ENCODE measurements at places on chromosomes 4 and X.

DNA sequence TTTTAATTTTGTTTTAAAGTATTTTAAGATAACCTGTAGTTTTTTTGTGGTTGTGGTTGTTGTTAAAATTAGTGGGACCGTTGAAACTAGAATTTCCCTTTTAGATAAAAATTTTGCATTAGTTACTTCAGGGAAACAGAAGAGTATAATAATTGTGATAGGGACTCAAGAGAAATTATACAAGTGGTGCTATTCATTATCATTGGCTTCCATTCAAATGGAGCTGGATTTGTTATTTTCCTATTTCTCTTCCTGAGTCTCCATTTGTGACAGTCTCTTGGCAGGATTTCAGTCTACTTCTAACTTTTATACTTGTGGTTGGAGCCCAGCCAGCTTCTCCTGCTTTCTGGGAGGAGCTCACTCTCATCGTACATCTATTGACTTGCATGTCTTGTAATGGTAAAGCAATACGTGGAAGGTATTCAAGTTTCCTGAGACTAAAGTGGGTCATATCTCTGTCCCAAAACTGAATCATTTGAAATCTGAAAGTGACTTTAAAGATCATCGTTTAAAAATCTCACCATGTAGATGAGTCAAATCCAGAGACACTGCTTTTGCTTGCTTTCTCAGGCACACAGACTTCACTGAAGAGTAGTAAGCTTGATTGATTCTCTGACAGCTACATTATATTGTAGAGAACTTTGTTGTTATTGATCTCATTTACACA is 155.8 kb downstream of the RPA4 start:
- no peak for DNase-seq

DNA sequence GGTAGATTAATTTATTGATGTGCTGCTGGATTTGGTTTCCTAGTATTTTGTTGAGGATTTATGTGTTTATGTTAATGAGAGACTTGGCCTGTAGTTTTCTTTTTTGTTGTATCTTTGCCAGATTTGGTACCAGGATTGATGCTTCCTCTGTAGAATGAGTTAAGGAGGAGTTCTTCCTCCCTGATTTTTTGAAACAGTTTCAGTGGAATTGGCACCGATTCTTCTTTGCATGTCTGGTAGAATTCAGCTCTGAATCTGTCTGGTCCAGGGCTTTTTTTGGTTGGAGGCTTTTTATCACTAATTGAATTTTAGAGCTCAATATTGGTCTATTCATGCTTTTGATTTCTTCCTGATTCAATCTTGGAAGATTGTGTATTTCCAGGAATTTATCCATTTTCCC is 174.0 kb upstream of the NDST4 start:
- DNase-seq = no peak

- DNase-seq = no peak
Measured at GRCh38 chr4:151725087-151725486, 35.7 kb downstream of the GATB start.

GRCh38 chr4:128358231-128358912 is 70.8 kb upstream of the PGRMC2 start:
- DNase-seq = no peak

DNA sequence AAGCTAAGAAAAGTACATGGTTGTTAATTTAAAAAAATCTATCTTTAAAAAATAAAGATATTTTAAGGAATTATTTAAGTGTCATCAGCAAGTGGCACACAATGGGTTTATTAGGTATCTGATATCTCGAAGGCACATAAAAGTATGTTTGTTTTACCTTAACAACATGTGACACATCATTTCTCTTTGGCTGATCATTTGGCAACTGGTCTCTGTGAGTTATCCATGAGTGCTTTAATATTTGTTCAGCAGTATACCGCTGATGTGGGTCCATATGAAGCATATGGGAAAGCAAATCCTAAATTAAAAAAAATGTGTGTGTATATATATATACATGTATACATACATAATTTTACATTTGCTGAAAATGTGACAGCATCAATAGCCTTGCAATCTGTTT is 123.2 kb downstream of the RPS6KA6 start:
- DNase-seq = no peak

- DNase-seq = no peak
Measured at GRCh38 chrX:10213716-10214115, 56.9 kb downstream of the CLCN4 start.

- DNase-seq = no peak
Measured at GRCh38 chr4:158809611-158810486, 41.0 kb downstream of the FNIP2 start.

GRCh38 chr4:145075742-145076468 is 22.1 kb downstream of the ANAPC10 start:
- DNase-seq = no peak

GRCh38 chrX:727738-728621 is 97.4 kb downstream of the SHOX start:
- no peak for DNase-seq

DNA sequence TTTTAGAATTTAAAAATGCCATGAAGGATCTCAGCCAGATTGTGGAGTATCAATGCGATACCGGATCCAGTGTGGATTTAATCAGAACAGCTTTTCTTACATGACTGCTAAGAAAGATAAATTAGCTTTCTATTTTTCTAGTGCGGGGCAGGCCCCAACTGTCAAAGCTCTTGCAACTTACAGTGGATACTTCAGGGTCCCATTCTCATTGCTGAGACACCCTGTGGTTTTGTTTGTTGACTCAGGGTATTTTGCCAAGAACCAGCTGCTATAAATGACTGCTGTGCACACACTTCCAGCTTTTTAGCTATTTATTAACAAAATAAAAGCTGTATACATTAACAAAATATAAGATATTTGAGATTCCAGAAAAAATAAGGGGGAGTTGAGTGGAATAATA is 166.4 kb downstream of the DCLK2 start:
- no peak for DNase-seq

DNA sequence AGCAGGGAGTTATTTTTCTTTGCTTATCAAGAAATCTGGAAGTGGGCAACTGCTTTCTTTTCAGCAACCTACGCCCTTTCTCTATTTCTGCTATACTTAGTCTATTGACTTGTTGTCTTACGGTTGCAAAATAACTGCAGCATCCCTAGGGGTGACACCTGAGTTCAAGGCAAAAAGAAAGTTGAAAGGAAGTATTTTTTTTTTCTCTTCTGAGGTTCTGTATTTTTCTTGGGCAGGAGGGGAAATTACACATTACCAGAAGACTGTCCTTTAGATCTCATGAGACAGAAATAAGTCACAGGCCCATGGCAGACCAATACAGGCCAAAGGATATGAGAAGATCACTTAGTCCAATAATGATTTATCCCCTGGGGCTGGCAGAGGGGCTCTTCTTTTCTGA is 204.7 kb upstream of the CASK start:
- no peak for DNase-seq

- no peak for DNase-seq
Measured at GRCh38 chr4:752196-752861, 46.7 kb downstream of the PCGF3 start.

GRCh38 chrX:139063364-139063763 is 351.8 kb upstream of the FGF13 start:
- DNase-seq = no peak

DNA sequence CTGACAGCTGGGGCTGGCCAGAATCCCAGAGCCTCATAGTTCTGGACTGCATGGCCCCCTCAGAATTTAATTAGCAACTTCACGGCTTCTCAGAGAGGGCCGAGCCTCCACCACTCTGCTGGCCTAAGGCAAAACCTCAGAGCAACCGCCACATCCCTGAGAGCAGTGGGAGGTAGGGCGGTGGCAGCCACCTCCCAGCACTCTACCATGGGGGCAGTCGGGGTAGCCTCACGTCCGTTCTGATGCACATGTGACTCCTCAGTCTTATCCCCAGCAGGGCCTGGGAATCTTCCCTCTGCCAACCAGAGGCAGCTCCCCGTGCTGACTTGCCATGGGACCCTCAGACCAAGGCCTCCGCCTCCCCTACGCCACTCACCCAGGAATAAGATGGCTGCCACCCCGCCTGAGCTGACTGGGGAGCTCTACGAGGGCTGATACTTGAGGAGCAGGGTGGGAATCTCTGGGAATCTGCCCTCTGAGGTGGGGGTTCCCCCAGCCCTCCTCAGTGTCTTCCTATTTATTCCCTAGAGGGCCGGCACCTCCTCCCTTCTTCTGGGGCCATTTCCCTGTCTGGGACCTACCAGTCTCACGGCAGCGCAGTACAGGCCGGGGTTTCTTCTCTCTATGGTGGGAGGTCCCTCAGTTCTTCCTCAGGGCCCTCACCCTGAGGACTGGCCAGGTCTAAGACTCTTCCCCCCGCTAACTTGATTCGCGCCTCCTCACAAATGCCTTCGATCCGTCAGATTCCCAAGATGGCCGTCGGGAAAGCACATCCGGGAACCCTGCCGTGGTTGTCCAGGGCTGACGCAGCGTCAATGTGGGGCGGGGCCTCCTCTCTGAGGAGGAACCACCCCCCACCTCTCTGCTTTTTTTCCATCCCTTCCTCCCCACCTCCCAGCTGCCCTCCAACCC is at the start of gene MAGEC2:
Gene MAGEC2 (minus strand): TSS at position 769 of the 912 bp plus-strand sequence. CDS start 1,303 bp downstream, outside the sequence.
- DNase-seq = no peak

DNA sequence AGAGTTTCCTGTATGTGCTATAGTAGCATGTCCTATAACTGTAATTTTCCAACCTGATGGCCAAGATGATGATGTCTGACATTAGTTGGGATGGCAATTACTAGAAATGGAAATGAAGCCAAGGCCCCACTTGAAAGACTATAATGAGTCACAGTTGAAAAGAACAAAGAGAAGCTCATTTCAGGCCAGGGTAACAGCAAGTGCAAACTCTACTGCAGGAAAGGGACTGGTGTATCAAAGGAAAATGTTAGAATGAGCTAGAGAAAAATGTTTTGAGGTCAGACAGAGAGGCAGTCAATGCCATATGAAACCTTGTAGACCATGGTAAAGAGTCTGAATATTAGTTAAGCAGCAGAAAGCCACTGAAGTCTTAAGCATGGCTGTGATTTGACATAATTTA is 146.2 kb upstream of the SH3RF1 start:
- no peak for DNase-seq

DNA sequence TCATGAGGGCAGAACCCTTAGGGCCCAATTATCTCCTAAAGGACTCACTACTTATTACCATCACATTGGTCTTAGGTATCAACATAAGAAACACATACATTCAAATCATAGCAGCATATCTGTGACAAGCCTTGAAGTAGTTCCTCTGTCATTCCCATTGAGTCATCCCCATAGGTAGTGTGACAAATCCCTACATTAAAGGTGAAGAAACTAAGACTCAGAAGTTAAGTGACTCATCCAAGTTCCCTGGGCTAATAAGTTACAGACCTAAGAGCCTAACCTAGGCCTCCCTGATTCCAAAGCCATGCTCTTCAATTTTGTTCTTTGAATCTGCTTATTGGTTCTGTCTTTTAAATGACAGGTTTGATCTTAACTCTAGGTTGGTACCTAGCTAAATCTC is 58.2 kb downstream of the CD38 start:
- no peak for DNase-seq

DNA sequence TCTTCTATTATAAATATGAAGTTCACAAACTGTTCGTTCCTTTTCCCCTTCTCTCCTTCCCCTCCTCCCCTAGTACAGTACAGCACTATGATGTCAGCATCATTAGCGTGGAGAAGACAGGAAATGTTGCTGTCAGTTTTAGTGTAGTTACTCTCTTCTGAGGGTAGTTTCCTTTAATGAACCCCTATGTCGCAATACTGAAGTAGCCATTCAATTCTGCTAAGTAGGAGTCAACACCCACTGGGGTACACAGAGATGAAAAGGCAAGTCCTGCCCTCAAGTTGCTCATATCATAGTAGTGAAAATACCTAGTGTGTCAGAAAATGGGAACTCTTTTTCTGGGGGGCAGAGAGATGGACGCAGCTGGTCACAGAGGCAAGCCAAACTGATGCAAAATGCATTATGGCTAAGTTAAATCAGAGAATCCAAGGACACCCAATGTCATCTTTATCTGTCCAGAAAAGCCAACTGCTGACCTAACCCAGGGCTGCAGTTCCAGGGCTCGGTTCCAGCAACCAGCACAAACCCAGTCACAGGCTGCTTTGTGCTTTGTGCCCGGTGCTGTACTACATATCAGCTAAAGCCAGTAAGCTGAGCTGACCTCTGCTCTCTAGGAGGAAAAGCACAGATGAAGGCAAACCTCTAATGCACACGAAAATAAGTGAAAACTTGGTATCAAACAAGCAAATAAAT is 31.5 kb downstream of the GRIA3 start:
- no peak for DNase-seq

DNA sequence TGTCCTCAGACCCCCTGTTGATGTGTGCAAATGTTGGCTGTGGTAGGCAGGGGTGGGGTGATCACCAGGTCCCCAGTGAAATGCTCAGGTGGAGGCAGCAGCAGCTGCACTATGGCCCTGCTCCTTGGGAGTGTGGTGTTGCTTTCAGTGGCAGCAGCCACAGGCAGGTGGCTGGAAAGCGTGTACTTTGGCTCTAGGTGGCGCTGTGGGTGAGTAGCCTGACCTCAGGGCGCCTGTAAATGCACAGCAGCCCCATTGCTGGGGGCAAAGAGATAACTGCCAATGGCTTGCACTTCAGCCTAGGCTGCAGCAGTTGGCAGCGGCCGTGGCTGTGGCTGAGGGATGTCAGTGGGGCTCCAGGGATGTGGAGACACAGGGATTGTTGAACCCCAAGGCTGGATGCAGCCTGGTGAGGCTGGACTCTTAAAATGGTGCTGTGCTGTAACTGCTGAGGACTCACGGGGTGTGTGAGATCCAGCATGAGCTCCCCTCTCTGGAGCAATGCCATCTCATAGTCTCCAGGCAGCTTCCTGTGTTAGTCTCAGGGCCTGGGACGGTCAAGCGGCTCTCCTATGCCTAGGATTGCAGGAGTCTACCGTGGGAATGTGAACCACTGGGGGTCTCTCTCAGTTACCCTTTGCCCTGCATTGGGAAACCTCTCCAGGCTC is 421.7 kb upstream of the HTR2C start:
- DNase-seq = no peak

DNA sequence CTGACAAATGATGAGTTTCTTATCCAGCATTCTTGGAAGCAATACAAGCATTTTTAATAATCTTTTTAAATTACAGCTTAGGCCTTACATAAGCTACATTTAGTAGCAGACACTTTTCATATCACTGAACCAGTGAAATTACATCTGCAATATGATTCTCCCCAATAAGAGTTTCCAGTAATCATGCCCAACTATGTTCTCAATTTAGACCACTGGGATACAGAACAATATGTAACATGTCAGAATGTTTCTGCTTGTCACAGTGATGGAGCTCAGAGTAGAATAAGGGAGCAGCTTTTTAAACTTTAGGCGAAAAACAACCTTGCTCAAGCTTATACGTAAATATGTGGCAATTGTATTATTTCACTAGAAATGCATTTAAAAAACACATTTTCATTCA is 1132.2 kb downstream of the FAT4 start:
- no peak for DNase-seq

- DNase-seq = no peak
Measured at GRCh38 chr4:53592686-53593501, 1.6 kb upstream of the LNX1 start.

GRCh38 chr4:23091711-23092110 is 399.0 kb downstream of the GBA3 start:
- no peak for DNase-seq

All from stimulated activated CD8-positive, alpha-beta memory T cell treated with anti-CD3 and anti-CD28 coated beads, Interleukin-4, amount 100 ng/mL, for 4 hours (primary cell).